HCT116 (cell line): ENCODE measurements at places on chromosomes 3 and 15.
A peak's percentile ranks its signal among the peaks of the same experiment; 100 is the strongest.

- DNase-seq, result no peak
These were observed 180.5 kb upstream of the VEPH1 start for GRCh38 chr3:157683668-157684067.

DNA sequence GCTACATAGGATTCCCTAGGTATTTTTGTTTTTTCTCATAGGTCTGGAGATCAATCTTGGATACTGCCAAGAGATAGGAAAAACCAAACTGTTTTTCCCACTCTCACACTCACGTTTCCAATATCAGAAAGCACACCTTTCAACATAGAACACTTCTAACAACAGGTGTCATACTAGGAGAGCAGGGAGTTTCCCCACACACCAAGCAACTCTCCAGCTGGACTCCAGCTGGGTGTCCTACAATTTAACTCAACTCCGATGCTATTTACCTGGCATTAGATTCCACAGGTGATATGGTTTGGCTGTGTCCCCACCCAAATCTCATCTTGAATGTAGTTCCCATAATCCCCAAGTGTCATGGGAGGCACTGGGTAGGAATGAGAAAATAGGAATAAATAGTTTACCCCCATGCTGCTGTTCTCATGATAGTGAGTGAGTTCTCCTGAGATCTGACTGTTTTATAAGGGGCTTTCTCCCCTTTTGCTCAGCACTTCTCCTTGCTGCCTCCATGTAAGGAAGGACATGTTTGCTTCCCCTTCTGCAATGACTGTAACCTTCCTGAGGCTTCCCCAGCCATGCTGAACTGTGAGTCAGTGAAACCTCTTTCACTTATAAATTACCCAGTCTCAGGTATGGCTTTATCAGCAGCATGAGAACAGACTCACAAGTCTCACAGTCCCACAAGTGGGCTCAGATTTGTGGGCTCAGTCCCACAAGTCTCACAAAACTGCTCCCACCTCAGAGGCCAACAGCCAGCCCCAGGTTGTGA is 354.5 kb upstream of the THBS1 start:
- DNase-seq, result no peak

DNA sequence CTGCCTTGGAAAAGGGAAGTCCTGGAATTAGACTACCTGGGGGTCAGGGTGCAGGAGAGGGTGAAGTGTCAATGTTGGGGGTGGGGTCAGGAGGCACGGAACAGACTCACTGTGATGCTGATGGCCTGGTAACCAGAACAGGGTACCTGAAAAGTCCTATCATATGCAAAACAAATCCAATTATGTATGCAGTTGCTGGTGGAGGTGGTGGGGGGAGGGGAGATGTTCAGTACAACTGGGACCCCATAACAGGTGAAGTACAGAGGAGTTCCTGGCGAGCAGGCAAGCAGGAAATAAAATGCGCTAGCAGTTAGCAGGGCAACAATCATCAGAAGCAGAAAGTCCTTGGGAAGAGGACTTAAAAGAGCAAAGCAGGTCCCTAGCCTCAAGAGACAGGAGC is 4.2 kb upstream of the KATNBL1 start:
- no peak for DNase-seq

GRCh38 chr3:115062412-115062956 is 84.6 kb downstream of the ZBTB20 start:
- DNase-seq, result no peak

GRCh38 chr3:168828536-168828935 is 732.8 kb upstream of the GOLIM4 start:
- no peak for DNase-seq

DNA sequence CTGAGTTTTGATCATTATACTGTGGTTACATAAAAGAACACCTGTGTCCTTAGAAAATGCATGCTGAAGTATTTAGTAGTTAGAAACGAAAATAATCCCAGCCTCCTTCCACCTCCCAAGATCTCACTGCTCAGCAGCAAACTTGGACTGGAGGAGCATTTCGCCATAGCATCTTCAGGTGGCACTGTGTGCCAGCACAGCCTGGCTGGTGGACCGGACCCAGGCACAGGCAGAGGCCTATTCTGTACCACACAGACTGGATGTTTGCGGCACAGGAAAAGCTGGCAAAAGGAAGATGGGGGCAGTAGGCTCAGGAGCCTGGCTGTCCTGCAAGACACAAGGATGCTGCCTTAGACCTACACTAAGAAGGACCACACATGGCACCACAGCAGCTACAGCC is 10.2 kb downstream of the STIMATE start:
- no peak for DNase-seq

GRCh38 chr3:10557250-10557649 is 51.9 kb upstream of the ATP2B2 start:
- no peak for DNase-seq

DNA sequence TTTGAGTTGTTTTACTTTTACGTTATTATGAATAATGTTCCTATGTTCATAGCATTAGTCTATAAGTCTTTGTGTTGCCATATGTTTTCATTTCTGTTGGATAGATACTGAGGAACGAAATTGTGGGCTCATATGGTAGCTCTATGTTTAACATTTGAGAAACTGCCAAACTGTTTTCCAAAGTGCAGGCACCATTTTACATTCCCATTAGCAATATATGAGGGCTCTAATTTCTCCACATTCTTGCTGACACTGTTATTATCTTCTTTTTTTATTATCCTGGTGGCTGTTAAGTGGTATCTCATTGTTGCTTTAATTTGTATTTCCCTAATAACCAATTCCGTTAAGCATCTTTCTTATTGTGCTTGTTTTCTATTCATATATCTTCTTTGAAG is 1.8 kb upstream of the PIK3R4 start:
- no peak for DNase-seq

DNA sequence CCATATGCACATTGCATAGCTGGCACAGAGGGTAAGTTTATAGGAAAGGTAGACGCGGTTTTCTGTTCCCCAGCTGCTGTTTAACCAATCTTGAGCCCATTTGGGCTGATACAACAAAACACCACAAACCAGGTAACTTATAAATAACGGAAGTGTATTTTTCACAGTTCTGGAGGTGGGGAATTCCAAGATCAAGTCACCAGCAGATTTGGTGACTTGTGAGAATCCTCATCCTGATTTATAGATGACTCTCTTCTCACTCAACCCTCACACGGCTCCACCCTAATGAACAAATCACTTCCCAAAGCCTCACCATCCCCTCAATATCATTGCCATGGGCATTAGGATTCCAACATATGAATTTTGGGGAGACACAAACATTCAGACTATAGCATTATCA is 694.4 kb upstream of the NR2F2 start:
- no peak for DNase-seq

- no peak for DNase-seq
These were observed 1.3 kb downstream of the FAM43A start for GRCh38 chr3:194686816-194687637.

GRCh38 chr15:33132722-33133345 is 61.7 kb downstream of the FMN1 start:
- DNase-seq, result peak; percentile 59

DNA sequence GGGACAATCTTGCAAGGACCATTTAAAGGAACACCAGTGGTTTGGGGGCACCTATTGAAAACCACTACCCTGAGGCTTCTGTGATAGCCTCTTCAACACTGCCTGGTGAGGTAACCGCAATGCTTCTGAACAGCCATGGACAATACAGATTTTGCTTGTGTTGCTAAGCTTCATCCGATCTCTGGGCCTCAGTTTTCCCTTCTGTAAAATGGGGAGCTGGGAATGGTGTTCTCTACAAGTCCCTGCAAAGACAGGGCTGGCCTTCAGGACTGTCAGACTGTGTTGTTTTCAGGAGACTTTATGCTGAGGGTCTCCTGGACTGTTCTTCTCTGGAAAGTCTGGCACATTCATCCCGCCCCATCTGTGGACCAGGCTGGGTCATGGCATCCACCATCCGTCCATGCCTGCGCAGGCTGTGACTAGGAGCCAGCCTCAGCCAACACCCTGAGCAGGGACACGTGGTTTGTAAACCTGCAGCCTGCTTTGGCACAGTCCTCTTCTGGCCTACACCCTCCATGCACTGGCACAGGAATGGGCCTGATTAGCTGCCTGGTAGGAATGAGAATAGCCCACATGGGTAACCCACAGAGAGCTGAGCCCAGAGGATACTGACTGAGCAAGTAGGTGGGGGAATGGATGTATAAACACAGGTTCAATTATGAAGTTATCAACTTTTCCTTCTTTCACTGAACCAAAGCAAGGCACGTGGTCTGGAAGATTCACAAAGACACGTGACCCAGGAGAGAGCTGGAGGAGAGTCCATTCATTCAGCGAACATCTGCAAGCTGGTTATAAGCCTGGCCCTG is 55.3 kb downstream of the ROPN1B start:
- no peak for DNase-seq

DNA sequence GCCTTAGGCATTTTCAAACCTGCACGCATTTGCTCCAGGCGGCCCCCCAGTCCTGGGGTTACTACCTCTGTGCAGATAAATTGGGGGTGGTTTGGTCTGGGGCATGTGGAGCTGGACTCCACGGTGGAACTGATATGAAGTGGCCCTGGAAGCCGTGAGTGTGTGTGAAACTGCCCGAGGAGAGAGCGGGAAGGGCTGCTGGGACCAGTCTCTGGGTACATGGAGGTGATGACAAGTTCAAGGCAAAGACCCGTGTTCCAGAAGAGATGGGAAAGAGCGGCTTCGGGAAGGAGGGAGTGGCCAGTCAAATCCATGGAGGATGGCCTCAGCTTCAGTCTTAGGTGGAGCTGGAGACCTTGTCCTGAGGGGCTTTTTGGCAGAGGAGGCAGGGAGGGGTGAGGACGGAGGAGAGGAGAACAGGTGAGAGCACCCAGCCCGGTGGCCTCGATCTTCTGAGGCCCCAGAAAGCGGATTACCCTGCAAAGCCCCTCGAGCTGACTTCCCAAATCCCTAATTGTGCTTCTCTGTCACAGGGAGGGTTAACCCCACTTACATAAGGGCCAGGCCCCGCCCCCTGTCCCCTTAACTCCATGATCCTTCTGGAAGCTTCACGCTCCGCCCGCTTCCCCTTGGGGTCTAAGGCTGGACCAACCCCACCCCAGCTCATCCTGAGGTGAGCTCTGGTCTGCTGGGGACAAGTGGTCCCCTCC is 1.9 kb upstream of the NR2E3 start:
- no peak for DNase-seq

- no peak for DNase-seq
These were observed 259.2 kb upstream of the TLE3 start for GRCh38 chr15:70356919-70357318.

GRCh38 chr3:71047616-71048531 is 535.7 kb downstream of the FOXP1 start:
- DNase-seq, result no peak

DNA sequence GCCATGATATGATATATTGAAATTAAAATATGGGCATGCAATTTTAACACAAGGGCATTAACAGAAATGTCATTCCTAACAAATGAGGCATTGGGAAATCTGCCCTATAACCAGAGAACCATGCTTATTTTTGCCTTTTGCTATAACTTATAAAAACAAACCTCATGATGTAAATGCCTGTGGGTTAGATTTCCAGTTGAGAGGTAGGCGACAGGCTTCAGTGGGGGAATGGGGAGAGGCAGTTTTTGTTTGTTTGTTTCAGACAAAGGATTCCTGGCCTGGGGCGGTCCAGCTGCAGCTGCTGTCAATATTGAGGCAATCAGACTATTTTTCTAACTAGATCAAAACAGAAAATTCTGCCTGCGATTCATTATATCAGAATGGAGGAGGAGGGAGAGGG is 490.4 kb upstream of the CFAP20DC start:
- DNase-seq, result no peak

- no peak for DNase-seq
These were observed 196.8 kb upstream of the AGTR1 start for GRCh38 chr3:148500881-148501280.
